ENCODE measurements at places on chromosomes 11 and 22.

GRCh38 chr11:69670158-69670845 lies 4.9 kb downstream of the LTO1 start:
- DNase-seq, result no peak

- DNase-seq, result no peak
These were observed 41.3 kb downstream of the LRRC32 start for GRCh38 chr11:76629116-76629852.

DNA sequence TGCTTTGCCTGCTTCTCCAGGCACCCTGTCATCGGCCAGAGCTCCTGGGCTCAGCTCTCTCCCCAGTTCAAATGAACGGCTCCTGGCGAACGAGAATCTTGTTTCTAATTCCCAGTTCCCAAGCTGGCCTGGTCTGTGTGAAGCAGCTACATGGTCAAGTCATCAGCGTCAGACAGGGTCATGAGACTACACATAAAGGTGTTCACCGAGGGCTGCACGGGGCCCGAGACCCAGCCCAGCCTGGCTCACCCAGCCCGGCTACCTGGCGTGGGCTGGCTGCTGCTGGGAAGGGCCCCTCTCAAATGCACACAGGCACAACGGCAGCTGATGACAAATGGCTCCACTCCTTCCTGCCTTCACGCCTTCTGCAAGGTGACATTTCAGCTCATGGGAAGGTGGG lies 14.6 kb upstream of the CELSR1 start:
- no peak for DNase-seq

- DNase-seq, result no peak
These were observed 230.7 kb downstream of the FAT3 start for GRCh38 chr11:92455210-92455790.

DNA sequence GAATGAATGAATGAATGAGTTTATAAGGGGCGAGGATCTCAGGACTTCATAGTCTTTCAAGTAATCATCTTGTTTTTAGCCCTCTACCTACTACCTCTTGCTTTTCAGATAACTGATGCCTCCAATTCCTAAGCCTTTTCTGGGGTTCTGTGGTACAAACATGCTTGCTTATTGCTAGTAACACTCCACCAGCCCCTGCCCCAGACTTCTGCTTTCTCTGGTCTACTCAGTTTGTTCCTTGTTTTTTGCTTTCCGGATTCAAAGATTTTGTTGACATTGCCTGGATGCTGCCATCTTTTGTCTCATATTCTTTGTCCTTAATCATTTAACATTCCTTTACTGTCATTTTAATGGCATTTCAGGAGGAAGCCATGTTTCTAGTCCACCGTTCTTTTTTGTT lies 8.9 kb upstream of the TMEM9B start:
- DNase-seq, result no peak

DNA sequence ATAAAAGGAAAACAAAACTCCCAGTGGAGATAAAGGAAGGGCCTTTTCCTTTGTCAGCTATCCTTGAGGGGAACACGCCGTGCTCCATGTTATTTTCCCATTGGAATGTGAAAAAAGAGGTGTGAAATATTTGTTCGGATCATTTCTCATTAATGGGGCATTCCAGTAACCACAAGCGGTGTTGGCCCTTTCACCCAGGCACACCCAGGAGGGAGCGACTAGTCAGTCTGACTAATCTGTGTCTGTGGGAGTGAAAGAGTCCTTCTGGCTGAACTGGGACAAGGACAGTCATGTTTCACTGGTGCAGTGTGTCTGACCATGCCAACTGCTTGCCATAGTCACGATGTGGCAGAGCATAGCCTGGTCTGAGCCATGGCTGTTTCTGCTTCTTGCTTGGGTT lies 13.0 kb upstream of the MYEOV start:
- DNase-seq, result no peak

DNA sequence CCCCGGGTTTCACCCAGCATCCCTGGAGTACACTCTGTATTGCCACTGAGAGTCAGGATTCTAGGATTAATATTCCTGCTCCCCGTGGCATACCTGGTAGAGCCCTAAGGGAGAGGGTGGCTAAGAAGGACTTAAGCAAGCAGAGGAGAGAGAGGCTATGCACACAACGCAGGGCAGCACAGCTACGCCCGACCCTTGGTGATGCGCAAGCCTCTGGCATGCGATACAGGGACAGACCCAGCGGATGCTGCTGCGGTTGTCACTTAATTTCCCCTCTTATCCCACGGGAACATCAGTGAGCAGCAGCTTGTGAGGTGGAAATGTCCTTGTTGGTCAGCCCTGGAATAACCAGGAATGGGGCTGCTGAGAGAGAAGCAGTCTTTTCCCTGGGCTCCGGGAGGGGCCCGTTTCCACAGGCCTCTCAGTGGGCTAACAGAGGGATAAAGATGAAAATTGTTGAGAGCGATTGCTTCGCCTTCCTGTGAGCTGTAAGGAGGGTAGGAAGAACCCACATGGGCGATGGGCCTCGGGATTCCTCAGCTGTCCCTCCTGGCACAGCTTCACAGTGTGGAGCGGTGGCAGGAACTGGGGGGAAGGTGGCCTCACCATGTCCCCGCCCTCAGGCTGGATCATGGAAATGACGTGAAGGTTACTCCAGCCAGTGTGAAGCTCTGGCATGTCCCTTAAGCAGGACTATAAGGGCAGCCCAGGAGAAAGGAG lies 48.4 kb upstream of the RAB1B start:
- DNase-seq, result no peak

DNA sequence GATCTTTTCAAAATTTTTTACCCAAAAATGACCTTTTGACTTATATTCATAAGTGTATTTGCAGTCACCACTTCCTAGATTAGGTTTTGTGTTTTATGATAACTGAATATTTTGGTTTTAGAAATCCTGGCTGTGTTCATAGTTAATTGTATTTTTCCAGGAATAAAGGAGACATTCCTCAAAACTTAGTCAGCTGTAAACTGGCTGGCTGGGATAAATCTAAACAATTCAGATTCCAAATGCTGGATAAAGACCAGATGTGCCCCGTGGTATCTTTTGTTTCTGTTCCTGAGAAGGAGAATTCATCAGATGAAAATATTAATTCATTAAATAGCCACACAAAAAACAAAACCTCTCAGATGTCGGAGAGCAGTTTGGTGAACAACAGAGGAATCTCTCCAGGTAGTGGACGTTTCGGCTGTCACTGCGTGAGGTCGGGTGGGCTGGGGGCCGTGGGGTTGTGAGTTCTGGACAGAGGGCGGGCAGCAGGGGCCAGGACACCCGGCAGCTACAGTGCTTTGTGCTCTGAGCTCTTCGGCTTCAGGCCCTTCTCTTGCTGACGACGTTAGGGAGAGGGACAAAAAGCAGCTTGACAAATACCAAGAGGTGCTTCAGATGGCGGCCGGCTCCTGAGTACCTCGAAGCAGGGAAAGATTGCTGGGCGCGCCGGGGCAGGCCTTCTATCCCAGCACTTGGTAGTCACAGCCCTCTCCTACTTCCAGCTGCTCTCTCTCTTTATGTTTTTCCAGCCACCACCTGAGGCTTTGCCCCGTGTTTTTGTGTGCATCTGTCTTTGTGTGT lies 24.6 kb downstream of the MOV10L1 start:
- DNase-seq, result no peak

GRCh38 chr11:77409046-77409445 lies 64.8 kb downstream of the PAK1 start:
- no peak for DNase-seq

DNA sequence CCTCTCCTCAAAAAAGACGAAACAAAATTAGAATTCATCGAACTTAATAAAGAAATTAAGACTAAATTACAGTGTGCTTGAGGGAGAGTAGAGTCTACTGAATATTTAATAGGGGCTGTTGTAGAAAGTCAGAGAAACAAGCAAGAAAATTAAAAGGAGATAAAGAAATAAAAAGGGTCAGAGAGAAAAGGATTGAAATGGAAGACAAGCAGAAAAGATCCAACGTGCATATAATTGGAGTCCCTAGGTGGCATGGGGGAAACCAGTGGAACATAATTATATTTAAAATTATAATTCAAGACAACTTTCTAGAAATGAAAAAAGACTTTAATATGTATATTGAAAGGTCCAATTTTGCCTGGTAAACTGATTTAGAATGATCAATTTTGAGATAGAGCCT lies 74.3 kb downstream of the ACER3 start:
- no peak for DNase-seq

DNA sequence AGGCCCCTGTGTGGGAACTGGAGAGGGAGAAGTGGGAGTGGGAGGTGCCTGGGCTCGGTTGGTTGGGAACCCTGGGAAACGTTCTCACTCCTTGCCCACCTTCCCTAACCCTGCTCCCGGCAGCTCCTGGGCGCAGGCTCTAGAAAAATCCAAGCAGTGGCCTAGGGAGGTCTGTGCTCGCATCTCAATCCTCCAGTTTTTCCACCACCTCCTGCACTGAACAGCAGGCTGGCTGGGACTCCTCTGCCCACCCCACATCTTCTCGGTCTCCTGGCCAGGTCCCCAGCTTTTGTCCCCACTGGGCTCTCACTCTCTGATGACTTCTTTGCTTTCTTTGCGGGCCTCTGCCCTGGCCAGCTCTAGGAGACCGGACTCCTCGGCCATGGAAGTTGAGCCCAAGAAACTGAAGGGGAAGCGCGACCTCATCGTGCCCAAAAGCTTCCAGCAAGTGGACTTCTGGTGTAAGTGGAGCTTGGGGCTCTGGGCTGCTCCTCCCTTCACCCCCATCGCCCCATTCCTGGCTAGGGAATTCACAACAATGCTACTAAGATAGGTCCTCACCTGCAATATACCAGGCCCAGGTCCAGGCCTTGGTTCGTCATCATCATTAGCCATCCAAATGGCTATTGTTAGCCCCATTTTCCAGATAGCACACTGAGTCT lies 35.6 kb downstream of the PRDM11 start:
- no peak for DNase-seq

- no peak for DNase-seq
These were observed 84.1 kb downstream of the NXPE2 start for GRCh38 chr11:114762408-114762807.

GRCh38 chr11:3982431-3982830 lies 112.2 kb upstream of the RRM1 start:
- no peak for DNase-seq

- DNase-seq, result no peak
These were observed 30.6 kb downstream of the APOL6 start for GRCh38 chr22:35678836-35679235.

DNA sequence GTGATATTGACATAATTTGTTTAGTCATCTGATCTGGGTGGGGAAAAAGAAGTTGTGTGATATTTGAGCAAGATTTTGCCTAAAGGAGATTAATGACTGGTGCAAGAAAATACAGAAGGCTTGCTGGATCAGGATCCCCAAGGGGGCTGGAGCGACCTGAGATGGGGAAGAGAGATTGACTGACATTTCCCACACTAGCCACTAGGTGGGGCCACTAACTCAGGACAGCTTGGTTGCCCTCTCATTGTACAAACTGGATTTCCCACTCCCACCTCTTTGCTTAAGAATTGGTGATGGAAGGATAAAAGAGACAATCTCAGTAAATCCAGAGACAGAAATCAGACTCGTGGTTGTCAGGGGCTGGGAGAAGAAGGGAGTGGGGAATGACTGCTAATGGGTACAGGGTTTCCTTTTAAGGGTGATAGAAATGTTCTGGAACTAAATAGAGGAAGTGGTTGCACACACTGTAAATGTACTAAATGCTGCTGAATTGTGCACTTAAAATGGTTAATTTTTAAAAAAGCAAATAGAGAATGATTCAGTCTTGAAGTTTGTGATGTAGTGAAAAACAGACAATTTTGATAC lies 50.7 kb downstream of the CTTN start:
- DNase-seq, result no peak

- no peak for DNase-seq
These were observed 108.0 kb upstream of the ALX4 start for GRCh38 chr11:44417731-44418455.

GRCh38 chr22:29433856-29434255 lies 4.5 kb upstream of the RFPL1 start:
- DNase-seq, result no peak
